Ureter (tissue), 1 donor: ENCODE measurements at places on chromosomes 12 and 14.

GRCh38 chr12:99658671-99659349 is 11.3 kb downstream of the GARIN6 start:
- DNase-seq, result no peak

- no peak for DNase-seq
Observed at GRCh38 chr14:77485901-77486678, 12.5 kb downstream of the ISM2 start.

DNA sequence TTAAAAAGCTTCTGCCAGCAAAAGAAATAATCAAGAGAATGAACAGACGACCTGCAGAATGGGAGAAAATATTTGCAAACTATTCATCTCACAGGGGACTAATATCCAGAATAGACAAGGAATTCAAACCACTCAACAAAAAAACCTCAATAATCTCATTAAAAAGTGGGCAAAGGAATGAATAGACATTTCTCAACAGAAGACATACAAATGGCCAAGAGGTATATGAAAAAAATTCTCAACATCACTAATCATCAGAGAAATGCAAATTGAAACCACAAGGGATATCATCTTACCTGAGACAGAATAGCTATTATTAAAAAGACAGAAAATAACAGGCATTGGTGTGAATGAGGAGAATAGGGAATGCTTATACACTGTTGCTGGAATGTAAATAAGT is 270.0 kb downstream of the DACT1 start:
- DNase-seq, result no peak

DNA sequence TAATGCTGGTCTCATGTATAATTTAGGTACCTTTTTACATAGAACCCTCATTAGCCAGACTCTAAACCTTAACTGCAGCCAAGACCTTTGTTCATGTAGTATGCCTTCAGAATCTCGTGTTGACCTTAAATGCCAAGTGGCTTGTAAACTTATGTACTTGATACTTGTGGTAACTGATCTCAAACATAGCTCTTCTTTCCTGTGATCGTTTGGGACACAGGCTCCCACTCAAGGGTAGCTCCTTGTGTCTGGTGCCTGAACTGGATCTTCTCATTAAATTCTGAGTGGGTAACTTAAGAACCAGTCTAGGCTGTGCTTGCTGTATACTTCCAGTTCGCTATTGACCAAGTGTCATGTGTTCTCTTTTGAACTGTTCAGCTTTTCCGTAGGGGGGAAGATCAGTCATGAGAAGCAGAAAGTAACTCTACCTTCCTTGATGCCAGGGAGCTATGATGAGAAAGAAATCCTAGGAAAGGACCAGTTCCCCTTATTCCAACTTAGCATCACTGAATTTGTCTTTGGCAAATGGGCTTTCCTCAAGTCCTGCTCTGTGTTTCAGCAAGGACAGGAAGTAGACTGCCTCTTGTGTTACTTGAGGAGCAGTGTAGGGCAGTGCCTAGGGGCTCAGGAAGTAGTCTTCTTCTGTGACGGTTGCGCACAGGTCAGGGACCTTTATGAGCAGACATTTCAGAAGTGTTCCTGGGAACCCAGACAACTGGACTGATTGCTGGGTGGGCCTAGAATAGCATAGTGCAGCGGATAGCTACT is 2.5 kb downstream of the LGALS3 start:
- DNase-seq, result no peak

DNA sequence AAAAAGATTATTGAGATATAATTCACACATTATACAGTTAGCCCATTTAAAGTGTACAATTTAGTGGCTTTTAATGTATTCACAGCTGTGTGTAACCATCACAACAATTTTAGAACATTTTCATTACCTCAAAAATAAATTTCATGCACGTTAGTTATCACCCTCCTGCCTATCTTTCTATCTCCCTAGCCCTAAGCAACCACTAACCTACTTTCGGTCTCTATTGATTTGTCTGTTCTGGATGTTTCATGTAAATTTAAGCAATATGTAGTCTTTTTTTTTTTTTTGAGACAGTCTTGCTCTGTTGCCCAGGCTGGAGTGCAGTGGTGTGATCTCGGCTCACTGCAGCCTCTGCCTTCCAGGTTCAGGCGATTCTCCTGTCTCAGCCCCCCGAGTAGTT is 439.4 kb downstream of the PCNX1 start:
- DNase-seq, result no peak

GRCh38 chr14:36515896-36516718 is 3.9 kb downstream of the NKX2-1 start:
- no peak for DNase-seq

DNA sequence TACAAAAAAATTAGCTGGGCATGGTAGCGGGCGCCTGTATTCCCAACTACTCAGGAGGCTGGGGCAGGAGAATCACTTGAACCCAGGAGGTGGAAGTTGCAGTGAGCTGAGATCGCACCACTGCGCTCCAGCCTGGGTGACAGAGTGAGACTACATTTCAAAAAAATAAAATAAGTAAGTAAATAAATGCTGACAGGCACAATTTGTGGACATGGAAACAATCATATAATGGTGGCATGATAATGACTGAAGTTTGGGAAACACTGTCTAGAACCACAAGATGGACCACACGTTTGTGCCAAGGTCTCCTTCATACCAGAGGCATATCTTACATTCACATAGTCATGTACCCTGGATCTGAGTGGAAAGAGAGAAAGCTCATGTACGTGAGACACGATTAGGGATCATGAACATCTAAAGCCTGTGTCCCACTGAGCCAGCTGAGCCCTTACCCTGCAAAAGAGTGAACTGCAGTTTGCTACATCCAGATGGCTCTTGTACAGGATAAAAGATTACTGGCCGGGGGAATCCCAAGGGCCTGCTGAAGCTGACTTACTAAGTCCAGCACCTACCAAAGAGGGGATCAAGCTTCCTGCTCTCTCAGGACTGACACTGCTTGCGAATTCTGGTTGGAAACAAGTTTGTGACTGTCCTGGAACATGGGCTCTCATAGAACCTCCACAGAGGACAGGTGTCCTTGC is 62.9 kb downstream of the TRAFD1 start:
- no peak for DNase-seq

DNA sequence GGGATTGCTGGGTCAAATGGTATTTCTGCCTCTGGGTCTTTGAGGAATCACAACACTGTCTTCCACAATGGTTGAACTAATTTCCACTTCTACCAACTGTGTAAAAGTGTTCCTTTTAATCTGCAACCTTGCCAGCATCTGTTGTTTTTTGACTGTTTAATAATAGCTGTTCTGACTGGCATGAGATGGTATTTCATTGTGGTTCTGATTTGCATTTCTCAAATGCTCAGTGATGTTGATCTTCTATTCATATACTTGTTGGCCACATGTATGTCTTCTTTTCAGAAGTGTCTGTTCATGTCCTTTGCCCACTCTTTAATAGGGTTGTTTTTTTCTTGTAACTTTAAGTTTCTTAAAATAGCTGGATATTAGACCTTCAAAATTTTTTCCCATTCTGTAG is 150.0 kb upstream of the FRMD6 start:
- no peak for DNase-seq

- peak; percentile 67 for DNase-seq
Observed at GRCh38 chr12:108633534-108634248, at the start of gene SELPLG. TSS of gene SELPLG (minus strand) at chr12:108633894. CDS start at chr12:108624307, 9,587 bp downstream.

DNA sequence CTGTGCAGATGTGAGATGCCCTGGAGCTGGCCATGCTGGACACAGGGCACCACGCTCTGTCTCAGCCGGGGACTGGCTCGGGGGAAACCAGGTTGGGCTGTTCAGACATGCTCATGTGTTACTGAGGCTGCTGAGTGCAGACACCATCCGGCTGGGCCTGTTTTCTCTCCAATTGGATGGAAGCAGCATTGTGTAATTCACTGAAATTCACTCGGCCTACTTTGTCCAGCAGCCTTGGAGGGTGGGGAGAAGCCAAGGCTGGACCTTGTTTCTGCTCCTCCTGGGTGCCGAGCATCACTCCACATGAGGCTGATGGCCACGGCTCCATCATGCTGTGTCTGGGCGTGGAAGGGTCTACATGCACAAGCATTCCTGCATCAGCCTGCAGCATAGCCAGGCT is 130.7 kb downstream of the SMOC1 start:
- DNase-seq, result peak; percentile 66

DNA sequence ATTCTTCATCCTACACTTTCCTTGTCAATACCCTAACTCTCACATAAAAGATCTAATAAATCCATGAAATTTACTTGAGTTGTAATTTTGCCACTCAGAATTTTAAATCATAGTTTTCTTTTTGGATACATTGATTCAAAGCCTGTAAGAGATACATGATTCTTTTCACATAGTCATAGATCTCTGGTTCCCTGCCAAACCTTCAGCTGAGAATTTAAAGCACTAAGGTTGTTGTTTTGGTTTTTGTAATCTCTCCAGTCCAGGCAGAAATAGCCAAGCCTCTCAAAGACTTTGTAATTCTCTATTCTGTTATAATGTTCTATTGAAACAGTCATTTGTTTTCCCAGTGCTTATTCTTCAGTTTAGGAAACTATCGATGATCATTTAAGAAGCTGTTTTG is 273.9 kb downstream of the TRHDE start:
- DNase-seq, result no peak

DNA sequence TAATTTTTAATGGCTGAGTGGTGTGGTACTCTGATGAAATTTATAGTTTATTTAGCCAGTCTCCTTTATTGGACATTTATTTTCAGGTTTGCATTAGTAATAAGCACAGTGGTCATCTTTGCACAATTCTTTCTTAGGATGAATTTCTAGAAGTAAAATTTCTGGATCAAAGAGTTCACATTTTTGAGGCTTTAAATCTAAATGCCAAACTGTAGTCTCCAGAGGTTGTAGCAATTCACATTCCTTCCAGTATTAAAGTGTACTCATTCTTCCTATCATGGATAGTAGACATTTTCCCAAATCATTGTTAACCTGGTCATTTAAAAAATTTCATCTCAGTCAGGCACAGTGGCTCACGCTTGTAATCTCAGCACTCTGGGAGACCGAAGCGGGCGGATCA is 24.8 kb downstream of the SLC39A9 start:
- DNase-seq, result no peak

- DNase-seq, result no peak
Observed at GRCh38 chr12:68962877-68963855, 30.2 kb upstream of the CPM start.

GRCh38 chr14:63603749-63604277 is 37.9 kb downstream of the WDR89 start:
- DNase-seq, result no peak

GRCh38 chr14:60632257-60632656 is 17.0 kb downstream of the SIX1 start:
- no peak for DNase-seq

- no peak for DNase-seq
Observed at GRCh38 chr14:18660585-18660922, 59.6 kb downstream of the OR11H12 start.

DNA sequence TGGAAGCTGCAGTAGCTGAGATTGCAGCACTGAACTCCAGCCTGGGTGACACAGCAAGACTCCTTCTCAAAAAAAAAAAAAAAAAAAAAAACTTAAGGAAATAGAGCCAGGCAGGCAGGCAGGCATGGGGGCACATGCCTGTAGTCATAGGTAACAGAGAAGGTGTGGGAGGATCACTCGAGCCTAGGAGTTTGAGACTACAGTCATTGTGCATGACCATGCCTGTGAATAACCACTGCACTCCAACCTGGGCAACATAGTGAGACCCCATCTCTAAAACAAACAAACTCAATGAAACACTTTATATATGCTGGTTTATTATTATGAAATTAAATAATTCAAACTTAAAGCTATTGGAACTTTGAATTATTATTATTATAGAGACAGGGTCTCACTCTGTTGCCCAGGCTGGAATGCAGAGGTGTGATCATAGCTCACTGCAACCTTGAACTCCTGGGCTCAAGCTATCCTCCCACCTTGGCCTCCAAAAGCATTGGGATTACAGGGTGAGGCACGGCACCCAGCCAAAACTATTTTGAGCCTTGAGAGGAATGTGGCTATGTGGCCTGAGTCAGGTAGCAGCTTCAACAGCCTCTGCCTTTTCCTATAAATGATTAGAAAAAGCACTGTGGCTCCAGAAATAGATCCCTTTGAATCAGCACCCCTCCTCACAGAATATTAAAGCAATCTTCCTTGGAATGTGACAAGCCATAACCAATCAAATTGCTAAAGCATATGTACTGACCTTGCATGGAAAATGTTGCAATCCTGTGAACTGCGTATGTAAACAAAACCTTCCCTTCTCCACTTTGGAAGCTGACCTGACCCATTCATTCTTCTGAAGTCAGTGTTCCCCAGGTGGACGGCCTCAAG is 34.7 kb upstream of the YY1 start:
- no peak for DNase-seq

DNA sequence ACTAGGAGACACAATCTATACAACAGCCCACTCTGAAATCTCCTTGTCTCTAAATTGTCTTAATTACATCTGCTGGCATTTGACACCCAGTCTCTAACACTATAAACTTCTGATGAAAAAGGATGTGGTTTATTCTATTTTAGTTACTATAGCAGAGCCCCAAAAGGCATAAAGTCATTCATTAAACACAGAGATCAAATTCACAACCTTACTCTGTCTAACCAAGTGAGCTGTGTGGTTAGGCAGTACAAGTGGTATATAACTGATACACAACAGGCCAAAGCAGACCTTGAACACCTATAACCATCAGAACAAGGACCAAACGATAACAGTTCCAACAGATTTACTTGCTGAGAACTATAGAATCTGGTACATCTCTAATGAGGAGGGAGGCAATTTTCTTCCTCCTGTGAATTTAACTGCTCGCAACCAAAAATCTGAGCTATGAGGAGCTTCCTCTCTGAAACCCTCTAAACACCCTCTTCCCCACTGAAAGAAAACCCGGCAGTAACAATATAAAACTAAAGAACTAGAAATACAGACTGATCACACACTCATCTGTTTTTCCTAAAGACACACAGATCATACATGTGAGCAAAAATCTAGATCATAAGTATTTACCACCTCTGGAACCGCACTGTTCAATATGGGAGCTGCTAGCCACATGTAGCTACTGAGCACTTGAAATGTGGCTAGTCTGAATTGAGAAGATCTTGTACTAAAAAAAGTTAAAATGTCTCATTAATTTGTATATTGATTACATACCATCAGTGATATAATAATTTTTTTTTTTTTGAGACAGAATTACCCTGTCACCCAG is 17.7 kb downstream of the SPPL3 start:
- DNase-seq, result no peak

- DNase-seq, result no peak
Observed at GRCh38 chr12:50564948-50565297, 60.1 kb downstream of the DIP2B start.
